ENCODE measurements at places on chromosomes 16 and 17. TPM values are rescaled to one million over a fixed set of nuclear protein-coding genes. Genes with fewer than 3 reads are reported as not detected.

The PYY gene
- not detected for total RNA-seq

DNA sequence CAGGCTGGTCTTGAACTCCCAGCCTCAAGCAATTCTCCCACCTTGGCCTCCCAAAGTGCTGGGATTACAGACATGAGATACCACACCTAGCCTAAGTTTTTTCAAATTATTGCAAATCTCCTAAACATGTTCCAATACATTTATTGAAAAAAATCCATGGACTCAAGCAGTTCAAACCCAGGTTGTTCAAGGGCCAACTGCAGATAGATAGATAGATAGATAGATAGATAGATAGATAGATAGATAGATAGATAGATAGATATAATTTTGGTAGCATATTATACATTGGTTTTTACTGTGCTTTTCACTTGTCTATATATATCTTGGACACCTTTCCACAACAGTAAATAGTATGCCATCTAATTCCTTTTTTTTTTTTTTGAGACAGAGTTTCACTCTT is 20.9 kb upstream of the RBBP6 start:
- DNase-seq, result no peak

- no peak for DNase-seq
Observed at GRCh38 chr17:74059479-74060240, 143.8 kb upstream of the RPL38 start.

- no peak for DNase-seq
Observed at GRCh38 chr16:84310642-84311041, 16.0 kb downstream of the WFDC1 start.

DNA sequence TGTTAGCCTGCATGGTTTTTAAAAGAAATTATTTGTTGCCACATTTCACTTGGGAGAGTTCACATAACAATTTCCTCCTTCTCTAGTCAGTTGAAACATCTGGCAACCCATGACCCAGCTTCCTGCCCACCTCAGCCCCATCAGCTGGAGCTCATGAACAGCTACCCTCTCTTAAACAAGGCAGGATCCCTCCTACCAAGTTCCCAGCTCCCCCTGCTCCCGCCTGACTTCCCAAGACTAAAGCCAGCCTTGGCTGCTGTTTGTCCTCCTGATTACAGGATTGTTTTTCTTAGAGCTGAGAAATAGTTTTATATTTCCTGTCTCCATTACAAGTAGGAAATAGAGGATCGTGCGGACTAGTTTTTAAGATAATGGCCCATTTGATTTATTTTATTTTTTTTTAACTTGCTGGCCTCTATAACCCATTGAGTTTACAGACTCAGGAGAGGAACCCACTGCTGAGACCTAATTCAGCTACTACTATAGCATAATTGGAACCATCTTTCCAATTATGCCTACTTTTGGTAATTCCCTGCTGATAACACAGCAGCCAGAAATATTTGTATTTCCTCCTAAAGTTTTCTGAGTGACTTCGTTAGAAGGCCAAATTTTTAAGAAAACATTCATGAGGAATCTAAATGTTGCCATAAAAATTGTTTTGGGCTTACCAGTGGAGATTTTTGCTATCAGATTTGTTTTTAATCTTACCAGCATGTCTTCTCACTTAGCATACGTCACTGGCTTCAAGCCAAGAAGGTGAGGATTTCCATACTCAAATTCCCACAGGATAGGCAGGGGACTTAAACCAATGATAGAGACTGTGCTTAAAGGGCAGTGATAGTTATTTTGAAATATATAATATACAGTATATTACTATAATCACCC is 90.0 kb downstream of the ELAC2 start:
- no peak for DNase-seq

The LPCAT2 gene
- total RNA-seq, result 2.8 TPM

The PLCG2 gene
- total RNA-seq, result 8.5 TPM

The TP53TG3 gene
- not detected for total RNA-seq

The CBX1 gene
- 38.4 TPM for total RNA-seq

GRCh38 chr17:58595194-58595792 is 80.9 kb upstream of the MTMR4 start:
- no peak for DNase-seq

The CDRT4 gene
- total RNA-seq, result 2.0 TPM

DNA sequence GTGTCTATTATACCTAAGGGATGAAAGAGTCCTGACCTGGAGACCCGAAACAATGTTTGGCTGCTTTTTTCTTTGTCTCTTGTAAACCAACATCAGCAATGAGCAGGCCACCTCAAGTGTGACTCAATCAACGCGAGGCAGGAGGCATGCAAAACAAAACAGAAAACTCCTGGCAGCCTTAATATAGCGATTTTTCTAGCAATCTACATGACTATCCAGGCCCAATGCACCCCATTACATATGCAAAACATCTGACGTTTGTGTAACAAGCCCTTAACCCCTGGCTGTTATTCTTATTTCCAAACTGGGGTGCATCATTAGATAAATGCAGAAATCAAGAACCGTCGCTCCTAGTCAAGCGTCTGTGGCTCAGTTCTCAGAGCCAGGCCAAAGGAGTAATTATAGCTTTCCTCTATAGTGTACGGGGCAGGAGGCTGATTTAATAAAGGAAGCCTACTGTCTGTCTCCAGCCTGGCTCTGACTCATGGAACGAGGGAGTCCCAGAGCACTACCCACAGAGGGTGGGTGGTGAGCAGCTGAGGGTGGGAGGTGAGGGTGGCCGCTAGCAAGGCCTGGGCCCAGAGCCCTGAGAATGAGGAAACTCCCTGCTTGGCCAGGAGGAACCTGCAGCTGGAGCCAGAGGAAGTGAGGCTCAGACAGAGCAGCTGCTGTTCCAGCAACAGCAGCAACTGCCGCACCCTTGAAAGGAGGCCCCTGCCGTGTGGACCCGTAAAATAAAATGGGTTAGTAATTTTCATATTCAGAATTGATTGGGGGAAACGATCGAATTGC is 43.9 kb downstream of the CHD9 start:
- DNase-seq, result peak; percentile 96

GRCh38 chr17:38719943-38720641 is 10.0 kb upstream of the CISD3 start:
- DNase-seq, result no peak

DNA sequence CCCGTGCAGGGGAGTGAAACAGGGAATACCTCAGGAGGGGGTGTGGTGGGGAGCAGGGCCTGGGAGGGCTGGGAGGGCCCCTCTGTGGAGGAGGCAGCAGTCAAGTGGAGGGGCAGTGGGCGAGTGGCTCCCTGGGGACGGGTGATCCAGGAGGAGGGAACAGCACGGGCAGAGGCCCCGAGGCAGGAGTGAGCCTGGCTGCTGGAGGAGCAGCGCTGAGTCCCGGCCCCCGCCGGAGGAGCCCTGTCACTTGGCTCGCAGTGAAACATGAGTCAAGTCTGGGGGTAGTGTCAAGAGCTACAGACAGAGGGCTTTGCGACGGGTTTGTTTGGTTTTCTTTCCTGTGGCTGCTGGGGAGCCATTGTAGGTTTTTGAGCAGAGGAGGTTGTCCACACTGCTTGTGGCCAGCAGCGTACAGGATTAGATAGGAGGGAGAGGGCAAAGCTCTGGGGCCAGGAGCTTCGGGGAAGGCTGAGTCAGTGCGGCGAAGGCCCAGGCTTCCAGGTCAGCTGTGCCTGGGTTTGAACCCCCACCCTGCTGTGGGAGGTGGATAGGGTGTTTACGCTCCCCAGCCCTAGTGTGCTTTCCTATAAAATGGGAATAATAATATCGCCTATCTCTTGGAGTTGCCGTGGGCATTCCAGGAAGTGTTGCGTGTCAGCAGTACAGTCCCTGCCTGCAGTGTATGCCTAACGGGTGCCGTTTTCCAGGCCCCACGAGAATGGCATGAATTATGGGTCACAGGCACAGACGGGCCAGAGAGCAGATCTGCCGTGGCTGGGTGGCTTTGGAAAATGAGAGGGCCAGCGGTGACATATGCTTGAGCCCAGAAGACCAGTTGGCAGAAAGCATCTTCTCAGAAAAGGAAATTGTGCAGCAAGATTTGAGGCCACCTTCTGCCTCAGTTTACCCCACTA is 115.9 kb upstream of the CIBAR2 start:
- DNase-seq, result no peak

- no peak for DNase-seq
Observed at GRCh38 chr17:17144916-17145665, 61.0 kb downstream of the PLD6 start.

DNA sequence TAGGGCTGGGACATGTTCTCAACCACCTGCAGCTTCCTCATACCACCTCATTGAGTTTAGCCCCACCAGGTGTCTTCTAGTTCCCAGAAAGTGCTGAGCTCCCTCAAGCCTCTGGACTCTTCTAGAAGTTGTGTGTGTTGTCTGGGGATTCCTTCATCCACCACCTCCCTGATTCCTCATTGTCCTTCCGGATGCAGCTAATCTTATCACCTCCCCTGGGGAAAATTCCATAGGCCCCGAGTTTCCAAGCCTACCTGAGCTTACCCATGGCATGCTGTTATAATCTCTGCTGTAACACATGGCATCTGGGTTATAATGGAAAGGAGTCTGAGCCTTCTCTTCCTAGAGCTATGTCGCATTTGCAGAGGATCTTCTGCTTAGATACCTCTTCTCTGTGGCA is 243.5 kb upstream of the SDK2 start:
- DNase-seq, result no peak

DNA sequence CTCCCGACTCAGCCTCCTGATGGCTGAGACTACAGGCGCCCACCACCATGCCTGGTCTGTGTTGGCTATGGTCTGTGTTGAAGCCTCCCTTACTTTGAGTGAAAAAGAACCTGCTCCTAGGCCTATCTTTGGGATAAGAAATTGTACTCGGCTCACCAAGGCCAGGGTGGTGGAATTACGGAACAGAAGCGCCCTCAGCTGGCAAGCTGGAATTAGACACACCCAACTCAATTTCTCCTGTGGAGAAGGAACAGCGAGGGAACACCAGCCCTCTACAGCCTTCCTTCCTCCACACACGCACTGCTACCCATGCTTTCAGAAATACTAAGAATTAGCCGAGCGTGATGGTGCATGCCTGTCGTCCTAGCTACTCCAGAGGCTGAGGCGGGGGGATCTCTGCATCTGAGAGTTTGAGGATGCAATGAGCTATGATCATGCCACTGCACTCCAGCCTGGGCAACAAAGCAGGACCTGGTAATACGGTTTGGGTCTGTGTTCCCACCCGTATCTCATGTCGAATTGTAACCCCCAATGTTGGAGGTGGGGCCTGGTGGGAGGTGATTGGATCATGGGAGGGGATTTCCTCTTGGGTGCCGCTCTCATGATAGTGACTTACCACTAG is 40.1 kb upstream of the RBBP6 start:
- peak; percentile 37 for DNase-seq

DNA sequence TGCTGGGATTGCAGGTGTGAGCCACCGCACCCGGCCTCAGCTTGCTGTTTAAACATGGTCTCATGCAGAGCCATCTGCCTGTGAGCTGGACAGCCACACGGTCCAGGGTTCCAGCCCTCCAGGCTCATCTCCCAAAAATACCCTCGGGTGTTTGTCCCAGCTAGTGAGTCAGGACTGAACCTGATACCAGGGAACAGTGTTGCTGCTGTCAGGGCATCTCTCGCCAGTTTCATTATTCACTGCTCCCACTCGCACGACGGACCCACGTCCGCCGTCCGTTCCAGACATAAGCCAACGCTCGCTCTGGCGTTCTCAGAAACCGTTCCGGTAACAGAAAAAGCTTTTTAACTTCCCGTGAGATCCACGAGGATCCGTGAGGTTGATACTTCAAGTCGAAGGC is 77.6 kb downstream of the NXN start:
- DNase-seq, result no peak

- no peak for DNase-seq
Observed at GRCh38 chr17:28476076-28476865, 2.8 kb downstream of the SLC13A2 start.

The BAIAP3 gene
- total RNA-seq, result 1.2 TPM

GRCh38 chr16:88968589-88969280 is 8.3 kb downstream of the CBFA2T3 start:
- DNase-seq, result no peak

- no peak for DNase-seq
Observed at GRCh38 chr17:42512733-42513251, 23.2 kb upstream of the NAGLU start.

DNA sequence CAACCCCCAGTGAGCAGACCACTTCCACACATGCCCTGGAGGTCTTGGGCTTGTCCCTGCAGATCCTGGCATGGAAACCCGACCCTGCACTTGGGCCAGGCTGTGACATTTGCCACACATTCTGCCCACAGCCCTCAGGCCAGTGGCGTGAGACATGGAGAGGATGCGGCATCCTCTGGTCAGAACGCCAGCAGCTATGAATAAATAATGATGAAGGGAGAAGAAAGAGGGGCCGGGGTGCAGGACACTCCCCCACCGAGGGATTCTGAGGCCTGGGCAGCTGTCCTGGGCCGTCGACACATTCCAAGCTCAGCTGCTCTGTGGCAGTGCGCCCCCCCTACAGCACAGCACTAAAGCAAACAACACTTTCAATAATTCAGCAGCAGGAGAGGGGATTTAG is 148.8 kb downstream of the ENGASE start:
- no peak for DNase-seq

- DNase-seq, result no peak
Observed at GRCh38 chr16:24541233-24541933, 2.0 kb downstream of the RBBP6 start.

The CRYBA1 gene
- total RNA-seq, result not detected

The CCL17 gene
- total RNA-seq, result not detected

DNA sequence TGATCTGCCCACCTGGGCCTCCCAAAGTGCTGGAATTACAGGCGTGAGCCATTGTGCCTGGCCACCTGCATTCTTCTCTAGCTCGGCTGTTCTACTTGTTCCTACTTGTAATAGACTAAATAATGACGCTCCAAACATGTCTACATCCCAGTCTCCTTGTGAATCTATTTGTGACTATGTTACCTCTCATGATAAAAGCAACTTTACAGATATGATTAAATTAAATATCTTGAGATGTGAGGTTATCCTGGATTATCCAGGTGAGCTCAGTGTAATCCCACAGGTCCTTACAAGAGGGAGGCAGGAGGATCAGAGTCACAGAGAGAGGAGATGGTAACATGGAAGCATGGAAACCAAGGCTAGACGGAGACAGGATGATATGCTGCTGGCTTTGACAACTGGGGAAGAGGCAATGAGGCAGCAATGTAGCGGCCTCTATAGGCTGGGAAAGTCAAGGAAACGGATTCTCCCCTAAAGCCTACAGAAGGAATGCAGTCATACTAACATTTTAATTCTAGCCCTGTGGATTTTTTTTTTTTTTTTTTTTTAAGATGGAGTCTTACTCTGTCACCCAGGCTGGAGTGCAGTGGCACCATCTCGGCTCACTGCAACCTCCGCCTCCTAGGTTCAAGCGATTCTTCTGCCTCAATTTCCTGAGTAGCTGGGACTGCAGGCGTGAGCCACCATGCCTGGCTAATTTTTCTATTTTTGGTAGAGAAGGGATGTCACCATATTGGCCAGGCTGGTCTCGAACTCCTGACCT is 5.0 kb upstream of the LASP1 start:
- peak; percentile 53 for DNase-seq

DNA sequence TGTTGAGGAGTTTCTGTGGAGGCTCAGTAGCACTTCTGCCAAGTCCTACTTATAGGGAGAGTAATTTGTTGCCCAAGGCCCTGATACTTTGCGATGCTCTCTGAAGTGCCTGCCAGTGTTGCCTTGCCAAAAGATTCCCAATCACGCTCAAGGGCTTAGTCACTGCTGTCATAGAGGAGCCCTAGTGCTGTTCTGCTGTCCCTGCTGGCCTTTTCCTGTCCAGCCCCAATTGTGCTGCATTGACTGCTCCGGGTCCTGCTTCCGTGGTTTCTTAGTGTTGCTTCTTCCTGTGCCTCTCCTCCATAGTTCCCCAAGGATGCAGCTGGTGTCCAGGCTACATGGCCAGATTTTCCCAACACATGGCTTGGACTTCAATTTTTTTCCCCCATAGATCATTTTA is 13.9 kb downstream of the NUP93 start:
- peak; percentile 74 for DNase-seq

- DNase-seq, result no peak
Observed at GRCh38 chr17:56020369-56020768, 132.9 kb upstream of the ANKFN1 start.

- DNase-seq, result no peak
Observed at GRCh38 chr17:12994341-12995074, 23.3 kb downstream of the ELAC2 start.
